ENCODE measurements at places on chromosomes 16 and 17. TPM values are rescaled to one million over a fixed set of nuclear protein-coding genes. Genes with fewer than 3 reads are reported as not detected.

KRT28 gene
- not detected for total RNA-seq

ZNF469 gene
- total RNA-seq, result 1.3 TPM

CSHL1 gene
- total RNA-seq, result not detected

DNA sequence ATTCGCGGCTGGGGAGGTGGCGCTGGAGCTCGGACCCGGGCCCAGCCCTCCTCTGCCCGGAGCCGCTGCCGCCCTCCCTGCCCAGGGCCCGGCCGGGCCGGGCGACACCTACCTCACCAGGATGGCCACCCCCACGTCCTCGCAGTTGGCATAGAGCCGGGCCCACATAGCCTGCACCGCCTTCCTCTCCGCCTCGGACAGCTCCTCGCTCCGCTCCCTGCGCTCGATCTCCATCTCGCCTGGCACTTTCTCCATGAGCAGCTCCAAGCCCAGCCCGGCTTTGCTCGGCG lies 276 bp downstream of the CYGB start:
- H3K36me3 ChIP-seq, result no peaks in the 10 kb centered on the region
- H3K27ac ChIP-seq, result no peak overlapping the region
- H3K4me1 ChIP-seq, result peaks cover 3% of the 10 kb centered on the region
- H3K4me3 ChIP-seq, result no peak overlapping the region
- no peak for DNase-seq

All from activated naive CD8-positive, alpha-beta T cell treated with anti-CD3 and anti-CD28 coated beads for 36 hours (primary cell).